ENCODE measurements at places on chromosomes 4 and X.
A peak's percentile ranks its signal among the peaks of the same experiment; 100 is the strongest.

DNA sequence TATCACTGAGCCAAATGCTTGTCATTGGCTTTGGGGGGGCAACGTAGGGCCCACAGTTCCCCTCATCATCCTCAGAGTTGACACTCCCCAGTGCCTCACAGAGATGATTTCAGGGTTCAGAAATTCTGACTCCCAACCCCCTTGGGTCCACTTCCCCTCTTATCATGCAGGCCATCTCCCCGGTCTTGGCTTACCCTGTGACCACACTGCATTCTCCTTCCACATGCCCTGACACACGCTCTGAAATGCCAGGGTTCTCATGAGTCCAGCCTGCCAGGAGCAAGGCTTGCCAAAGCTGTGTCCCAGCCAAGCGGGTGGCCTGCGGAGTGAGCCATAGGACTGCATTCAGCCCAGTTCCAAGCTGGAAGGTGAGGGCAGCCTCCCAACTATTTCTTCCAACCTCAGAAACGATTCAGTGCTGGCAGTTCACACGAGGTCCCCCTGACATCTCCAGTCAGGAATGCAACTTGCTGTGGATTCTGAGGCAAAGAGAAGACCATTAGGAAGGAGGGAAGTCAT lies 101.2 kb downstream of the SMIM20 start:
- no peak for DNase-seq

GRCh38 chr4:16812041-16812440 lies 86.4 kb downstream of the LDB2 start:
- DNase-seq: no peak

DNA sequence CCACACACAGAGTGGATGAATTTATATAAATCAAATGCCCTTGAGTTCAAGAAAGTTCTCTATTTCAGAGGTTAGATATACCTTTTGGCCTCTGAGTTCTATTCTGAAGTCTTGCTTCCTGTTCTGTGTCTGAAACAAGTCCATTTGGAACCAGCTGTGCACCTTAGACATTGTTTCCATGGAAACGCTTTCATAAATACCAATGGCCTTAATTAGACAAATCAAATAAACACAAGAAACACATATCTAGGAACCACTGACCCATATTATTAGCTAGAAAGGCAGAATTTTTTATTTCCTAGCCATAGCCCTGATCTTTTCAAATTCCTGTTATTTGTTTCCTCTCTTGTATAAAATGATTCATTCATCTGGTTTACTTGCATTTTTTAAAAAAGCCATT lies 8.4 kb upstream of the C4orf54 start:
- no peak for DNase-seq

GRCh38 chrX:13897566-13897965 lies 80.7 kb upstream of the GPM6B start:
- no peak for DNase-seq

DNA sequence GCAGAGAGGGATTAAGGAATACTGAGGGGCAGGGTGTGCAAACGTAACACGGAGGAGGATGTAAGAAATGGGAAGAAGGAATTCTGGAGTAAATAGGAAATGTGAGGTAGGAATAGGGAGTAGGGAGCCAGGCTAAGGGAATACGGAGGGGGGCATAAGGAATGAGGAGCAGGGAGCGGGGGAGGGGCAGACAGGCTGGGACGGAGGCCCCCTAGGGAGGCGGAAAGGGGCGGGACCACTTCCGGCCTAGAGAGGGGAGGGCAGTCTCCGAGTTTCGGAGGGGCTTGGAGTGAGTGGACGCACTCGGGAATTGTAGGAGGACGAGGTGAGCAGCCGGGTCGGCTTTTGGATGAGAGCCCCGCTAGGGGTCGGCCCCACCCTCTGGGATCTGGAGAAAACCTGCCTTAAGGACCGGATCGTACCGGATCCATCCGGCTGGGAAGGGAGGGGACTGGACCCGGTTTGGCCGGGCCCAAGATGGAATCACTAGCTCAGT lies 612 bp downstream of the MAGED2 start:
- peak; percentile 59 for DNase-seq

DNA sequence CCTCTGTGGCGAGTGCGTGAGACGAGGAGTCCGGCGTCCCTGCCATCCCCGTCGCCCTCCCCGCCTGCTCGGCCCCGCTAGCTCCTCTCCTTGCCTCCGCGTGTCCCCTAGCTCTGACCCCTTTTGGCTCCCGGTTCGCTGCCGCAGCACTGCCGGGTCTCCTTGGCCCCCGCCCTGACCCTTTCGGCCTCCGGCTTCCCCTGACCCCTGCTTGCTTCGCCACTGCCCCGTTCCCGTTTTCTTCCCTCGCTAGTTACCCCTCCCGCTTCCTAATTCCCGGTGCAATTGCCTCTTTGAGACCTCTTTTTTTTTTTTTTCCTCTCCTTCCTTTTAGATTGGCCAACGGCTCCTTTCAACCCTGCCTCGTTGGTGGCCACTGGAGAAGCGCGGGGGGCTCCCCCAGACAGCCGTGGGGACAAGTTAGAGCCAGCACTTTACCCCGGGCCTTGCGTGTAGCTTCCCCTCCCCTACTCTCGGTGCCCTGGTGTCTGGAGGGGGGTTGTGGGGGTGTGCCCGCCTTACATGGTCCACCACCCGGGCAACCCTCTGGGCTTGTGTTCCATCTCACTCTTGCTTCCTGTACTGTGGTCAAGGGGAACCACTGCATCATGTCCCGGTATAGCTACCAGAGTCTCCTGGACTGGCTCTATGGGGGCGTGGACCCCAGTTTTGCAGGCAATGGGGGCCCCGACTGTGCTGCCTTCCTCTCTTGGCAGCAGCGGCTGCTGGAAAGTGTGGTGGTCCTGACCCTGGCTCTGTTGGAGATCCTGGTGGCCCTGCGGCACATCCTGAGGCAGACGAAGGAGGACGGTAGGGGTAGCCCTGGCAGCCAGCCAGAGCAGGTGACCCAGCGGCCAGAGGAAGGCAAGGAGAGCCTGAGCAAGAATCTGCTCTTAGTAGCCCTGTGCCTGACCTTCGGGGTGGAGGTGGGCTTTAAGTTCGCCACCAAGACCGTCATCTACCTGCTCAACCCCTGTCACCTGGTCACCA lies 548 bp downstream of the TMEM164 start:
- DNase-seq: no peak

- peak; percentile 48 for DNase-seq
Measured at GRCh38 chrX:119067023-119067739, 5.6 kb upstream of the CT47C1 start.

DNA sequence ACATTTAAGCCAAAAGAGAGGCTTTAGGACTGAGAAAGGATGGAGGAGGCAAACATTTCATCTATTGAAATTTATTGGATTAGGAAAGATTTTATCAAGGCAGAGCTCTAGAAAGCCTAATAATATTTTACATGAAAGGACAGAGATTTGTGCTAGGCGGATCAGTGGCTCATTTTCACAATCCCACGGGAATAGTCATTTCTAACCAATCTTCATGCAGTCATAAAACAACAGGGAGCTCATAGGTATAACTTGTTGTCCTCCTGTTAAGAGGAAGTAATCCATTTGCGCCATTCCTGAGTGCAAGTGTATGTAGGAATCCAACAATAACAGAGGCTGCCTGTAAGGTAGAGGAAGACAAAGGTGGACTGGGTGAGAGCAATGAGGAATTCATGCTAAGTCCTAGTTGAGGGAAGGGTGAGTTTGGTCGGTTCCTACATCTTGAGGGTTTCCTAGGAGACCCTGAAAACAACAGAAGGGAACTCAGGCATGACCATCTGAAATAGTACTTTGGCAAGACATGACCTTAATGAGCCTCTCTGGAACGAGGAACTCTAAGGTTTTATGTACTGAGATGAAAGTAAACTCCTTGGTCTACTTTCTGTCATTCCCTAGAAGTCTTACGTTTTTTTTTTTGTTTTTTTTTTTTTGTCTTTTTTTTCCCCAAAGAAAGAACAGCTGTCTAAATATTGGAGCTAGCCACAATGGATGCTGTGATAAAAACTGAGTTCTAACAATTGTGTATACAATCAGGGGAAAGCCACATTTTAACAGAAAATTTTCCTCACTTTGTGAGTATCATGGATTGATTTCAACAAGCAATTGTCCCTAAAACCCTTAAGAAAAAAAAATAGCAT lies 89.7 kb downstream of the GEMIN8 start:
- DNase-seq: no peak

- no peak for DNase-seq
Measured at GRCh38 chr4:56979421-56980072, 851 bp downstream of the POLR2B start.

DNA sequence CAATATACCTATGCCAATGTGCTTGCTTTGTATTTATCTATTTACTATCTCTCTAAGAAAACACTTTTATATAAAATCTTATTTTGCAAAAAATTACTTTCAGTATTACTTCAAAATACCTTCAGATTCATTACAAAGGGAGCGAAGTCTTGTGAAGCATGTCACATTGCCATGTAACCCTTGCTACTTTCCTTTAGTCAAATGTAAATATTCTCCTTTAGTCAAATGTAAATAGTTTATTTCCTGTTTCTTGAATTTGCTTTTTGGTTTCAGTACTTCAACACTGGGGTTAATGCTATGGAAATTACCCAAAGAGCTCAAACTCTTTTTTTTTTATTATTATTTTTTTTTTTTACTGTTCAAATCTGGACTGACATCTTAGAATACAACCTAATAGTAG lies 383.3 kb downstream of the GRXCR1 start:
- no peak for DNase-seq

- DNase-seq: no peak
Measured at GRCh38 chr4:128858879-128859671, 49.6 kb downstream of the JADE1 start.

DNA sequence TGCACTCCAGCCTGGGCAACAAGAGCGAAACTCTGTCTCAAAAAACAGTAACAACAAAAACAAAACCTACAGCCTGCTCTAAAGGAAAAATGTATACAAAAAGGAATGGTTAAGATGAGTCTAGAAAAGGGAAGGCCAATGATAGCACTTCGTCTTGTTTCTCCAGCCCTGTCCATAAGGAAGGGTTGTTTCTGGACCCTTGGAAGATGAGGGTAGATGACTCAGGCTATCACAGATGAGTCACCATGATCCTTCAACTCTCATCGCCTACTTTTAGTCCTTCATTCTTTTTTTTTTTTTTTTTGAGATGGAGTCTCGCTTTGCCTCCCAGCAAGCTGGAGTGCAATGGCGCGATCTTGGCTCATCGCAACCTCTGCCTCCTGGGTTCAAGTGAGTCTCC lies 8.8 kb downstream of the PLA2G12A start:
- DNase-seq: no peak

DNA sequence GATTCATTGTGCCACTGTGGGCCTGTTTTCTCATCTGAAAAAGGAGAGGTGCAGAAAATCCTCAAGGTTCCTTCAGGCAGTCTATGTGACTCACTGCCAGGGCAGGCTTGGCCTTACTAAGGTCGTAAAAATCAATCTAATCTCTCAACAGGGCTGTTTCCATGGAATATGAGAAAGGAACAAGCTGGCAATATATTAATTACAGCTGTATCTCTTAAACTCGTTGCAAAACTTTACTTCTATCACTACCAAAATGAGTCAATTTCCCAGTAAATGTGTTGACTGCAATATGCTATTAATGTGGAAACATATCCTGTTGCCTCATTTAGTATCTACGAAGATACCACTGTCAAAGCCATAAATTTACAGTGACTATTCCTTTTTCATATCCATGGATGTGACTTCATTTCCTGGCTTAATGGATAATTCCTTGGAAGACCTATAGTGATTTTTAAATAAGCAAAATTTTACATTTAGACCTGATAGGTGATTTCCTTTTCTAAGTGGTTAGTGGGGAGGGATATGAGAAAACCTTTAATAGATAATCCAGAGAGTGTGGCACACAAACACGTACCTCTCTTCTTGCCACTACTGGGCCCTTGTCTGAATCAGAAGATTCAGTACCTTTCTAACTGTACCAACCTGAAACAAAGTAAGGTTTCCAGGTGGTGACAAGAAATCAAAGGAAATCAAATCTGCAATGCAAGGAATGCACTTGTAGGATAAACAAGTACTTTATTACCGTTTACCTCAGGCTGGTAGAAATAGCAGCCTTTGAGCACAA lies 127.4 kb upstream of the FTHL17 start:
- no peak for DNase-seq

DNA sequence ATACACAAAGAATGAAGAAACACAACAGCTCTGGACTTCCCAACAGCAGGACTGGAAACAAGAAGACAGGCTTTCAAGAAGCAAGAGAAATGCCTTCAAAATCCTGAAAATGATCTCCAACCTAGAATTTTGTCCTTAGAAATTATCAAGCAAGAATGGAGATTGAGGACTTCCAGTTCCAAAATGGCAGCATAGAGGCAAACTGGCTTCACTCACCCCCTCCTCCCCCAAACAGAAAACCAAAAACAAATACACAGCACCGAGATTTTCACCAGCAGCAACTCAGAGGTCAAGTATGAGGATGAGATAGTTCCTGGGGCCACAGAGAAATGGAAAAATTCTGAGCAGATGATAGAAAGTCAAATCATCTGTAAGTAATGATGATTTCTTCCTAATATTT lies 40.5 kb upstream of the LRBA start:
- DNase-seq: no peak

- no peak for DNase-seq
Measured at GRCh38 chr4:87758270-87758669, 41.1 kb upstream of the IBSP start.

DNA sequence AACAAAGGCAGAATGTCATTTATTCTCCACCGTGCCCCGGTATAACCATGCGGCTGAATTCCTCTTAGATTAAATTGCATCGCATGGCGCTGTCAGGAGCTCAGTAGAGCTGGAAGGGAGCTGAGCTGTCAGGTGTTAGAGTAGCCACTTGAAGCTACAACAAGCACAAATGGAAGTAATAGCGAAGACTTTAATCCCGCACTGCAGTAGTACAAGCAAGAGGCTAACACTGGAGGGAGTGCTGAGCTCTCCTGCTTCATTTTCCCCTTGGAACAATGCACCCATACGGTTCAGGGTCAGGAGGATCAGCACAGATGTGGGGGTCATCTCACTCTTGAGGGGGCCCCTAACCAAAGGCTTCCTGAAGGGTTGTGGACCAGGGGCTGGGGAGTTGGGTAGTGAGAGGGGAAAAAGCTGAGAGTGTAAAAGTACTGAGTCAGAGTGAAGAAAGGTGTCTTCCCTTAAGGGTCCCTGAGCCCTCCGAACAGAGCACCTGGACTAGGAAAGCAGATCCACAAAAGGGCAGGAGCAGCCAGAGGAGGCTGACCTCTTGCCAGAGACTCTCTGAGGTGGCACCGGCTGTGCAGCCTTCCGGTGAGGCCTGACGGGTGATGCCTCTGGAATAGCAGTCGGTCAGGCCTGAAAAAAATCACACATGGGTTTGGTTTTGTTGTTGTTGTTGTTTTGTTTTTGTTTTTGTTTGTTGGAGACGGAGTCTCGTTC lies 36.0 kb upstream of the CBR4 start:
- DNase-seq: no peak

DNA sequence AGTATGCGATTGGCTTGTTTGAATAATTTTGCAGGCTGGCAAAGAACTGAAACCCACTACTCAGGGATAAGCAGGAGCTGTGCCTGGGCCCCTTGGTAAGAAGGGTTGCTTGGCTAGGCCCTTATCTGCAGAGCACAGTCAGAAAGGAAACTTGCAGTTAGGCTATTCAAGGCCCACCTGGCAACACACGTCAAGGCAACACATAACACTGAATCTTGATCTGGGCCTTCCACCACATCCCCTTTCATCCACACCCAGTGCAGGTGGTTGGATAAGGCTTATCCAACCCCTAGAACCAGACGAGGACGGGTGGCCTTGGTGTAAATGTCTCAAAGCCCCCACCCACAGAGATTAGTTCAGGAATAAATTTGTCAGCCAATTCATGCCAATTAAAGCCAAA lies 72.8 kb upstream of the NEIL3 start:
- no peak for DNase-seq

GRCh38 chr4:27819246-27819645 lies 958.6 kb downstream of the STIM2 start:
- DNase-seq: no peak

All from frontal cortex (tissue), 4 donors.